CD4-positive, alpha-beta T cell treated with Interleukin-10 for 1 hour (primary cell): ENCODE measurements at places on chromosomes 6 and 20.

- DNase-seq, result no peak
Observed at GRCh38 chr20:62914970-62915457, 11.3 kb downstream of the DIDO1 start.

DNA sequence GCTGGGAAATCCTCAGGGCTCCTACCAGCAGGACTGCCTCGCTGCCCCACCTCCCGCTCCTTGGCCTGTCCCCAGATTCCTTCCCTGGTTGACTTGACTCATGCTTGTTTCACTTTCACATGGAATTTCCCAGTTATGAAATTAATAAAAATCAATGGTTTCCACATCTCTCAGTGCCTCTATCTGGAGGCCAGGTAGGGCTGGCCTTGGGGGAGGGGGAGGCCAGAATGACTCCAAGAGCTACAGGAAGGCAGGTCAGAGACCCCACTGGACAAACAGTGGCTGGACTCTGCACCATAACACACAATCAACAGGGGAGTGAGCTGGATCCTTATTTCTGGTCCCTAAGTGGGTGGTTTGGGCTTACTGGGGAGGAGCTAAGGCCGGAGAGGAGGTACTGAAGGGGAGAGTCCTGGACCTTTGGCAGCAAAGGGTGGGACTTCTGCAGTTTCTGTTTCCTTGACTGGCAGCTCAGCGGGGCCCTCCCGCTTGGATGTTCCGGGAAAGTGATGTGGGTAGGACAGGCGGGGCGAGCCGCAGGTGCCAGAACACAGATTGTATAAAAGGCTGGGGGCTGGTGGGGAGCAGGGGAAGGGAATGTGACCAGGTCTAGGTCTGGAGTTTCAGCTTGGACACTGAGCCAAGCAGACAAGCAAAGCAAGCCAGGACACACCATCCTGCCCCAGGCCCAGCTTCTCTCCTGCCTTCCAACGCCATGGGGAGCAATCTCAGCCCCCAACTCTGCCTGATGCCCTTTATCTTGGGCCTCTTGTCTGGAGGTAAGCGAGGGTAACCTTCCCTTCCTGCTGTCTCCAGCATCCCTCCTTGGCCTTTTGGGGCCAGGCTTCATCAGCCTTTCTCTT lies at the start of gene CFB:
Gene CFB (plus strand): TSS at position 589 of the 863 bp plus-strand sequence. CDS start 127 bp downstream, at position 716.
- DNase-seq, result no peak

- no peak for DNase-seq
Observed at GRCh38 chr6:42103216-42103615, 39.2 kb downstream of the C6orf132 start.

- DNase-seq, result no peak
Observed at GRCh38 chr6:22327881-22328280, 31.0 kb upstream of the PRL start.

DNA sequence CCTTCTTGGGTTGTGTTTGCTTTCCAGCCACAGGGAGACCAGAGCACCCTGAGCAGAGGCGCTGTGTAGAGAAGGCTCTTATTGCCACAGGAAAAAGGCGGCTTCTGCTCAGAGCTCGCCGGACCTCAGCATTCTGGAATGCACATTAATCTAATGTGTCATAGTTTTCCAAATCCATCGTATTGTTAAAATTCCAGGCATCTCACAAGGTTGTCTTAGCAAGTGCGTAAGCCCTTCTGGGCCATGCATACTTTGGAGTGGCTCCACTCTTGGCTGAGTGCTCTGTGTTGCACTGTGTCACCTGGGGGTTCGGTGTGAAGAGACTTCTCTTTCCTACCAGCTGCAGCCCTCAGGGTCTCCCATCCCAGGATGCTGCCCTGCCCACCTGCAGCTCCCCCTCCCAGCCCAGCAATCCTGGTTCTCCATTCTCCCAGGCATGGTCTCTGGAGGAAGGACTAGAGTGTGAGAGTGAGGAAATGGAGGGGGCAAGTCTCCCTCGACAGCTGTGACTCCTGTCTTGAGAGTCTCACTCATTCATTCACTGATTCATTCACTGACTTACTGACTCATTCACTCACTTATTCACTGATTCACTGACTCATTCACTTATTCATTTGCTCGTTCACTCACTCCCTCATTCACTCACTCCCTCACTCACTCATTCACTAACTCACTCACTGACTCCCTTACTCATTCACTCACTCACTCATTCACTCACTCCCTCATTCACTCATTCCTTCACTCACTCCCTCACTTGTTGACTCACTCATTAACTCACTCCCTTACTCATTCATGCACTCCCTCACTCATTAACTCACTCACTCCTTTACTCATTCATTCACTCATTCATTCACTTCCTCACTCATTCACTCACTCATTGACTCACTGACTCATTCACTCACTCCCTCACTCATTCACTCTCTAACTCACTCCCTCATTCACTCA lies 83.7 kb upstream of the MPC1 start:
- DNase-seq, result no peak

DNA sequence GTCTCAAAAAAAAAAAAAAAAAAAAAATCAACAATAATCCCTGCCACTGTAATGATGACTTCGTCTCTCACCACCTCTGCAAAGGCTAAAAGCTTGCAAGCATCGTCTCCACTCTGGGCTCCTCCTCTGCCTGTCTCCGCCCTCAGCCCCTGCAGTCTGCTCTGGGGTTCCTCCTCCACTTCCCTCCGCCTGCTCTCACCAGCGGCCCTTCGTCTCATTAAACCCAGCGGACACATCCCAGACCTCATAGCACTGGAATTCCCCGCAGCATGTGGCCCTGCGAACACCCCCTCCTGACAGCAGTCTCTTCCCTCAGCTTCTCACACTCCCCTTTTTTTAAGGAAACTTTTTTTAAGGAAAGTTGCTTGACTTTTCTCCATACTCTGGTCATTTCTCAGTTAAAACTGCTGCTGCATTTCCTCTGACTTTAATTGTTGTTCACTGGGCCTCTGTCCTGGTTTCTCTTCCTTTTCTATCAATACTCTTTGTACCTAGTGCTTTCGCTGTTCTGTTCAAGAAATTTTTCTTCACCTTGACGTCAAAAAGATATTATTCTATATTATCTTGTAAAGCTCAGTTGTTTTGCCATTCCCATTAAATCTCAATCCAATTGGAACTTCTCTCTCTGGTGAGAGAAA lies 70.9 kb upstream of the PLEKHG1 start:
- no peak for DNase-seq

- no peak for DNase-seq
Observed at GRCh38 chr6:105036351-105036750, 79.4 kb downstream of the LIN28B start.

DNA sequence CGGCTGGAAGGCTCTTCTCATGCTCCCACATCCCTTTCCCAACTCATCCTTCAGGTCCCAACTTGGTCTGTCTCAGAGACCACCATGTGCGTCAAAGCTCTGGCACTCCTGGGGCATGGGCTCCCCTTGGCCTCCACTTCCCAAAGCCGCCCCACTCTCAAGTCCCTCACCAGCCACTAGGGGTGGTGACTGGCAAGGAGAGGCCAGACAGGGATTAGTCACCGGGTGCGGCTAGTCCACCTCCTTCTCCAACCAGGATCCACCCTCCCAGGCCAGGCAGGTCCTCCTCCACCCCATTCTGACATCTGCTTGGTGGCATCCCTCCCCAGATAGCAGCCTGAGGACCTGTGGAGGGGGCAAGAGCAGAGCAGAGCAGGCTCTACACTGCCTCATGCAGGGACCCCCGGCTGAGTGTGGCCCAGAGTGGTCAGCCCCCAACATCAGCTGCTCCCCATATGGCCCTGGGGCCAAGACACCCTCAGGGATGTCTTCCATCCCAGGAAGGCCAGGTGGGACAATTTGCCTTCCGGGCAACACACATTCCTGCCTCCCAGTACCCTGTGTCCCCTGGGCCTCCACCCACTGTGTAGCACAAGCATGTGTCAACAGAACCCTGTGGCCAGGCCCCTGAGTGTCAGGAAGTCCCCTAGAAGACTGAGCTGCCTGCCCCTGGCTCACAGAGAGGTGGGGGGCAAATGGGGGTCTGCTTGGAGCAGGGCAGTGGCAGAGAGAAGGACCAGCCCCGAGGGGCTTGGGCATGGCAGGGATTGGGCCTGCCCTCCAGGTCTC lies 29.2 kb downstream of the YTHDF1 start:
- DNase-seq, result no peak

DNA sequence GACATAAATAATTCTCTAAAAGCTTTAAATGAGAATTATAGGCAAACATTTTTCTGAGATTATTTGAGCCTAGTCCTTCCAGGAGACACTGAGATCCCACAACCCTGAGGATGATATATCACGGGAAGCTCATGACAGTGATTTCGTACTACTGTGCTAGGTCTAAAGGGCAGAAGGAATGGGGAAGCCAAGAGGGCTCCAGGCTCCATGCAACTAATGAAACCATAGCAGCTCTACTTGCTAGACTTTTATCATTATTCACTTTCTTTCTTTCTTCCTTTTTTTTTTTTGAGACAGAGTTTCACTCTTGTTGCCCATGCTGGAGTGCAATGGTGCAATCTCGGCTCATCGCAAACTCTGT lies 57.3 kb upstream of the SGK1 start:
- DNase-seq, result no peak

GRCh38 chr6:24924580-24925356 lies 11.0 kb downstream of the RIPOR2 start:
- no peak for DNase-seq

DNA sequence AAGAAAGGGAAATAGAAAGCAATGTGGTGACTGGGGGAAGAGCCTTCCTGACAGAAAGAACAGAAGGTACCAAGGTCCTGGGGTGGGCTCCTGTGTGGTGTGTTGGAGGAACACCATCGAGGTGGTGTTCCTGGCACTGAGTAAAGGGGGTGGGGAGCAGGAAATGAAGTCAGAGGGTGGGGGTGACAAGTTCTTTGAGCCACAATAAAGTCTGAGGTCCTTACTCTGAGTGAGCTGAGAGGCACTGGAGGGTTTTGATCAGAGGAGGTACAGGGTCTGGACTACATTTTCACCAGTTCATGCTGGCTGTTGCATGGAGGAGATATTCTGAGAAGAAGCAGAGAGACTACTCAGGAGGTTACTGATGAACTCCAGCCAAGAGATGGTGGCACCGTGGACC lies 198.2 kb downstream of the GMPR start:
- peak; percentile 81 for DNase-seq

DNA sequence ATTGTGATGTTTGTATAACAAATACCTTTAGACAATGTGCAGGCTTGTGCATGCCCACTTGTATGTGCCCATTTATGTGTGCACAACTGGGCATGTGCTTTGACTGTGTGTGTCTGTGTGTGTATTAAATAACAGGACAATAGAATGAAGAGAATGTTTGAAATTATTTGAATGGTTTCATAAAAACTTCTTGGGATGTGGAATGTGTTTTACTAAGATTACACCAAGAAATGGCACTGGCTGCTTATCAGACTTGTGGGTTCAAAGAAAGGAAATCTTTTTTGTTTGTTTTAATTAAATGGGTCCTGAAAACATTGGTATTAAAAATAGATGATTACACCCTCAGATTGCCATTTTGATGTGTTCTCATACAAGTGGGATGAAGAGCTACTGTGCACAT lies 191.6 kb upstream of the CCN2 start:
- no peak for DNase-seq

DNA sequence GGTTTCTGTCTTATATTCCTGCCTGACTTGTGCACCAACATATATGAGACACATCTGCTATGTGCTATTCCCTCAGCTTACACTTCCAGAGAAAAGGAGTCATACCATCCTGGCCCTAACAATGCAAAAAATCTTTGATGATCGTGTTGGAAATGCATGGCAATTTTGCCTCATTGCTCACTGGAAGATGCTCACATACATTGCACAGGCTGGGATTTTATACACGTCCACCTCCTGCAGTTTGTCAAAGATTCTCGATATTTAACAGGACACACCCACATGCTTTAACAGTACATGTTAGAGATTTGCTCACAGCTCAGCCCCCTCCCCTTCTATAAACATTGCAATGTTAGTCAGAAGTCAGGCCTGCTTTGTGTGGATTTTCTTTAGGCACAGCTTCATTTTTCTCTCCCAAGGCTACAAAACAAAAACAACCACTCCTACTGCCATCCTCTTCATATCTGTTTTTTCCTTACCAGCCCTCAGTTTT lies 66.1 kb downstream of the ADGB start:
- DNase-seq, result no peak

DNA sequence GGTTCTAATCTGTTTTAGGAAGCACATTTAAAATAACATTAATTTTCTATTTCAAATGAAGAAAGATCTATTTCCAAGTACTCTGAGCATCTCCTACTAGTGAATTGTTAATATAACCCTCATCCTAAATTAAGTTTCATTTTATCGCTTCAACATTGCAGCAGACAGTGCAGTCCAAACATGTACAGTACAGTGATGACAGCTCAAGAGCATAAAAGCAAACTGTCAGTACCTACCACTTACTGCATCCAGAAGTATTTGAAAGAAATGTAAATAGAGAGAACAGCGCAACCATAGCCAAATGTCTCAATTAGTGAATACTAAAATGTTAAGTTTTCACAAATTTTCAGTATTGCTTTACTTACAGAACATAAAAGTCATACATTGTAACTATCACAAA lies 179.4 kb downstream of the ISM1 start:
- DNase-seq, result no peak

- DNase-seq, result no peak
Observed at GRCh38 chr6:134676307-134677281, 273.3 kb downstream of the ALDH8A1 start.

DNA sequence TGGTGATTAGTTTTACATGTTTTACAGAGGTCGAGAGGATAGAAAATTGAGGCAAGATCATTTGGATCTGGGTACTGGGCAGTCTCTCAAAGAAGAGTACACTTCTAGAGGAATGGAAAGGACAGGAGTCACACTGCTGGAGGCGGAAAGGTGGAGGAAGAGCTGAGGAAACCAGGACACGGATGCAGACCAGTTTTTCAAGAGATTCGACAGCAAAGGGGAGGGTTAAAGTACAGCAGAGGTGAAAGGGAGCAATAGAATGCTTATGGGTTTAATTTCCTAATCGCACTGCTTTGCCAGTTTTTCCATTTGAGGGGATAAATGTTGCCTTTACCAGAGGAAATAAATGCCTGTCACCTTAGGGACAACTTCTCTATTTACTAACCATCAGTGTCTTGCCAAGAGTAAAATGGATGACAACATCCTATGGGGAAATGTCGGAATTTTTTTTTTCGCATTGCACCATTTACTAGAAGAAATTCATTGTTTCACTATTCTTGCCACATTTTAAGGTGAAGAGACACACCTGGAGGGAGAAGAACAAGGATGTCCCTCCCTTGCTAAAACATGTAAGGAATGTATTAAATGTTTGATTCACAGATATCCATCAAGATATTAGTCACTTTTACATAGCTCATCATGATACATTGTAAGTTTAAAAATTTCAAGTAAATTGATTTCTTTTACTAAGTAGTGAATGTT lies 226.6 kb downstream of the COL12A1 start:
- no peak for DNase-seq

DNA sequence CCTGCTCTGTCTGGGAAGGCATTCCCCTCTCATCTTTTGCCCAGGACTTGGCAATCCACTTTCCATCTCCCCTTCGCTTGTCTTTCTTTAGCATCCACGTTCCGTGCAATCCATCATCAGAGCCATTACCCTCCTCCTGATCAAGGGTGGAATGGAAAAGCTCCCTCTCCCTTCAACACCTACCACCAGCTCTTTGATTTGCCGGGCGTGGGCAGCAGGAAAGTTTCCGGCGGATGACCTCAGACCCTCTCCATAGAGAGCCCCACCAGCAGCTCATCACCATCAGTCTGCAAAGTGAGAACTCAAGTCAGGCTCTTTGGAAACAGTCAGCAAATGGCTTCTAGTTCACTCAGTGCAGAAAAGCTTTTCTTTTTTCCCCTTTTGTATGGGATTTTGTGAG lies 76.2 kb downstream of the TSHZ2 start:
- no peak for DNase-seq
